CD4-positive, alpha-beta T cell treated with Interleukin-4 for 4 hours (primary cell): ENCODE measurements at places on chromosomes 5 and 9.

- no peak for DNase-seq
Observed at GRCh38 chr9:22257026-22257816, 189.4 kb upstream of the DMRTA1 start.

- DNase-seq, result no peak
Observed at GRCh38 chr5:143360755-143361154, 42.7 kb downstream of the NR3C1 start.

GRCh38 chr5:62922191-62922590, 343.6 kb downstream of the LRRC70 start:
- no peak for DNase-seq

GRCh38 chr9:33170464-33171415, 3.6 kb upstream of the B4GALT1 start:
- peak; percentile 48 for DNase-seq

- DNase-seq, result no peak
Observed at GRCh38 chr9:94084314-94084713, at the start of gene PTPDC1. TSS of gene PTPDC1 (plus strand) at chr9:94084464. CDS start at chr9:94084531, 67 bp downstream.

DNA sequence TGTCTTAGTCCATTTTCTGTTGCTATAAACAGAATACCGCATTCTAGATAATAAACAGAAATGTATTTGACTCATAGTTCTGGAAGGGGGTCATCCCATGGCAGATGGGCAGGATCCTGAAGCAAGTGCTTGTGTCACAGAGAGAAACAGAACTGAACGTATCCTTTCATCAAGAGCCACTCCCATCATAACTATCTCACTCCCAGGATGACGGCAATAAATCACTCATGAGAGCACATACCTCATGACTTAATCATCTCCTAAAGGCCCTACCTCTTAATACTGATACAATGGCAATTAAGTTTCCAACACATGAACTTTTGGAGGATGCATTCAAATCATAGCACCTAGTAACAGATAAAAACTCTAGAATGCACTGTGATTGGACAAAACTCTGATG, 142.9 kb downstream of the CAMK4 start:
- no peak for DNase-seq

DNA sequence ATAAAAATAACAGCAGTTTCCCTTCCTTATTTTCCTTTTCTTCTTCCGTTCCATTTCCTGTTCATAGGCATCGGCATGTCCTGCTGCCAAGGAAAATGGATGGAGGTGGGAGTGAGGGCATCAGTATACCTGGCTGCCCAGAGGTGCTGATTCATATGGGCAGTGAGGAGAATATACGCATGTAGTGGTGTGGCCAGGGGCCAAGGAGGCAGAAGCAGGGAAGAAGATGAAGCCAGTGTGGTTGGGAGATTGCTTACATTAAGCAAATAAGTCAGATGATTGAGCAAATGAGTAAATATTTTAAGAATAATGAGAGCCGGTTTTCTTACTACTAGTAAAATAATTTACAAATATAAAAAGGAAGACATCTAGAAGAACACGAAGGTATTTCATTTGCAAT, 344.9 kb upstream of the PAPPA start:
- no peak for DNase-seq

DNA sequence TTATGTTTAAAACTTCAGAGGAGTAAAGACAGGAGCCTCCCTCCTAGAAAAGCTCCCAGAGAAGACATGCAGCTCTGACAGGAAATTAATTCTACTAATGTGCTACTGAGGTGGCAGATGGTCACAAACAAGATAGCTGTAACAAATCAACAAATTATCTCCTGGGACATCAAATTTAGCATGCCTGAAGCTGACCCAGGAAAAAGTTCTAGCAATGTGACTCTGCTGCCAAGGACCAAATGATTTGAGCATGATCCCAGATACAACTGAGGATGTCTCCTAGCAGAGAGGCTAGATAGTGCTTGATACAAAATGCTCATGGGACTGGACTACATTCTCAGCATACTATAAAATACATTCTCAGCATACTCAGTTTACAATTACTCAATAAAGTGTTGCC, 413.5 kb upstream of the SMC2 start:
- DNase-seq, result no peak

- DNase-seq, result no peak
Observed at GRCh38 chr5:138985256-138985655, 110.1 kb upstream of the LRRTM2 start.

GRCh38 chr5:114411380-114411931, 49.6 kb downstream of the KCNN2 start:
- no peak for DNase-seq
